Brain (organoid and tissue), 16 donors: ENCODE measurements at places on chromosomes 1 and 21.

DNA sequence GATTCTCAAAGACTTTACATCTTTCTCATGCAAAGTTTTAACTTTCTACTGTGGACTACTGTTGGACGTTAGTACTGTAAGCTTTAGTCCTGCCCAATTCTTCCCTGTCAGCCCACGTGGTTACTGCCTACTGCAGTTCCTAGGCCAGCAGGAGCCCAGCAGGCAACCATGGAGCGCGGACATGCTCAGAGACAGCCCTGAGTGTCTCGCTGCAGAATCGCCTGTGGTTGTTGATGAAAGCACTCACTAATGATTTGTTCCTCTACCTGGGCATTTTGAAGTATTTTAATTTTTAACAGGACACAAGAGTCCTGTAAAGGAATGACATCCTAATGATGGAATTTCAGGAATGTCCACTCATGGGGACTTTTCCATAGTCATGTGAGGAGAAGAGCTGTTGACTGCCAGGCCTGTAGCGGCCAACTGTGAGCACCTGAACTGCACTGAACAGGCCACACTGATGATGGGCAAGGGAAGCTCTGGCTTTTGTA is 44.1 kb downstream of the PGBD5 start:
- no peak for DNase-seq

- peak; percentile 94 for DNase-seq
Measured at GRCh38 chr1:156445789-156446263, 54.7 kb downstream of the MEF2D start.

- DNase-seq: no peak
Measured at GRCh38 chr1:226154593-226154992, 31.9 kb downstream of the ACBD3 start.

DNA sequence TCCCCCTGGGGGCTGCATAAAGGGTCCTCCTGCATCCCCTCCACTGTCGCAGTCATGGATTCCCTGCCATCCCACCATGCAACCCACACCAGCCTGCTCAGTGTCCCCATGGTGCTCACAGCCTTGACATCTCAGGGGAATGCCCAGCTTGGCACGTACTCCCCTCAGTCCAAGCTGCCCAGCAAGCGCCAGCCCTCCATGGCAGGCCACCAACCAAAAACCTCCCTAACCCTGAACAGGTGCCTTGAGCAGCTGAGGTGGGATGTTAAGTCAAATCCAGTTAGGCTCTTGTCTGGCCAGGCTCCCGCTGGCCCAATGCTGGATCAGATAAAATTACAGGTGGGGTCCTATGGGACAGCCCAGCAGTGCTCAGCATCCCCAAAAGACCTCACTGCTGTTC is 341 bp downstream of the VTCN1 start:
- no peak for DNase-seq

DNA sequence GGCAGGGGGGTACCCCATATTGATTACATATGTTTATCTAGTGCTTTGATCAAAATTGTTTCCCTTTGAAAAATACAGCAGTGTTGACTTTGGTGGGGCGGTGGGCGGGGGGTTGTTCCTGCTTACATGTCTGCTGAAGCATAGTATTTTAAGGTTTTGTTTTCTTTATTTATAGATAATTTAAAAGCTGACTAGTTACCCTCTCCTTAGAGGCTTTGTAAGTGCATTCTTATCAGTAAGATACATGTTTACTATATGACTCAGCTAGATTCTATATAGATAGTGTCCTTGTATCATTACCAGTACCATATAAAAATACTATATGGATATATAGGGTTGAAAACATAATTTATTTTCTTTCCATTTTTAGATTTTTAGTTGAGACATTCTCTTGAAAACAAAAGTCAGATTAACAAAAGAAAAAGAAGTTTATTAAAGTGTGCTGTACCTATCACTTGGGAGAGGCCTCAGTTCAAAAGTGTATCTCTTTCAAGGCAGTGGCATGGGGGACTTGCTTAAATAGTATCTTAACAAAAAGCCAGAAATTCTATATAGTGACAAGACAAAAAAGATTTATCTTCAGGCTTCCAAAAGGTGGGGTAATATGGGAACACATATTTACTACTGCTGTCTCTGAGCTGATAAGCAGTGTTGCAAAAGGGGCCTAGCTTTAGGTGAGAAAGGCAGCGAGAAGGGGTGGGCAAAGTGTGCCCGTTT is 79.0 kb downstream of the HS2ST1 start:
- DNase-seq: no peak

- DNase-seq: no peak
Measured at GRCh38 chr1:109849655-109850054, 61.0 kb upstream of the CSF1 start.

DNA sequence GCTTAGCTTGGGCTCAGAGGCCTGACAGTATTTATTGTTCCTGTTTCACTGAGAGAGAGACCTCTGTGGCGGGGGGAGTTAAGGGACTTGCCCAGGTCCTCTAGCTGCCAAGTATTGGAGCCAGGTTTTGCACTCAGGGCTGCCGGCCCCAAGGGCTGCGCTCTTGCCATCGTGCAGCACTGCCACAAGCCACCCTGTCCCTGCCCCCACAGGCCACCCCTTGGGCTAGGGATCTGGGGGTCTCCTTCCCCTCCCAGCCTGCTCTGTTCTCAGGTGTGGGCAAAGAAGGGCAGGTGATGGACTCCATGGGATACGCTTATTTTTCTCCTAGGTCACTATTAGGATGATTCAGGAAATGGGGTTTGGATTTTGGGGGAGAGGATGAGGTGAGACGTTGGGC is 8.7 kb downstream of the KIAA1614 start:
- no peak for DNase-seq

GRCh38 chr1:207946756-207947155 is 35.8 kb upstream of the CD34 start:
- DNase-seq: no peak

DNA sequence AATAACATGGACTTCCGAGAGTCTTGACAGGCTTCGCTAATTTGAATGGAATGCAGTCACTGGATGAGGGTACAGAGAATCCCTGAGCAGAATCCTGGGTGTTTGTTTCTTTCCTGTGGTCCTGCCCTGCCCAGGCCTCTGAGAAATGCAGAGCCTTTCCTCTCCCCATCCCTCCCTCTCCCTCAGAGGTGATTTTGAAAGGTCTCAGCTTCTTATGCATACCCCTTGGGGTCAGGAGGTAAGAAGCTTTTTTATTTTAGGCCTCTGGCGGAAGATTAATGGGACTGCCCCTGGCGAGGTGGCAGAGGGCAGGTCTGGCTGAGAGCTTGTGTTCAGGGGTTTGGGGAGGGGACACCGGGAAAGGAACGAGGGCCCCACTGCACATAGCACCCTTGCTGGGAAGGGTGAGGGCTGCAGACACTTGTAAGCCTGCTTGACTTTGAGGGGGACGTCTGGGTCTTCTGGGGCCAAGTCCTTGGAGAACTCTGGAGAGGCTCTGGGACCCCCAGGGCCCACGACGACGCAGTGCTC is 116.5 kb upstream of the SLC45A1 start:
- no peak for DNase-seq

DNA sequence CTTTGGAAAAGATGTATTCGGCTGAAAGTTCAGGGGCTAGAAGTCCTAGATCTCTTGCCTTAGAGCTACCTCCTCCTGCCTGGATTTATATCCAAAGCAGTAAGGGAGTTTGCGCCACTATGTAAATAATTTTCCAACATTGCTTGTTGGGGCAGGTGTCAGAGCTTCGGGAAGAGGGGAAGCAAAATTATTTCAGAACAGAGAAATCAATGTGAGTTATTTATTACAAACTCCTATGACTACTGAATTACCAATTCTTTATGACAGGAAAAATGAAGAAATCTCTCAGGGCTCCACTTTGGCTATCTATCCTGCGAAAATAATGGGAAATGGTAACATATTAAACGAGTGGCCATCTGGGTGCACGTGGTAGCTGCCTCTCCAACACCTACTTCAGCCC is at the start of gene CRP:
Gene CRP, minus strand, starts transcription at position 61 of the 400 bp plus-strand sequence. CDS start 104 bp downstream, outside the sequence.
- DNase-seq: no peak

DNA sequence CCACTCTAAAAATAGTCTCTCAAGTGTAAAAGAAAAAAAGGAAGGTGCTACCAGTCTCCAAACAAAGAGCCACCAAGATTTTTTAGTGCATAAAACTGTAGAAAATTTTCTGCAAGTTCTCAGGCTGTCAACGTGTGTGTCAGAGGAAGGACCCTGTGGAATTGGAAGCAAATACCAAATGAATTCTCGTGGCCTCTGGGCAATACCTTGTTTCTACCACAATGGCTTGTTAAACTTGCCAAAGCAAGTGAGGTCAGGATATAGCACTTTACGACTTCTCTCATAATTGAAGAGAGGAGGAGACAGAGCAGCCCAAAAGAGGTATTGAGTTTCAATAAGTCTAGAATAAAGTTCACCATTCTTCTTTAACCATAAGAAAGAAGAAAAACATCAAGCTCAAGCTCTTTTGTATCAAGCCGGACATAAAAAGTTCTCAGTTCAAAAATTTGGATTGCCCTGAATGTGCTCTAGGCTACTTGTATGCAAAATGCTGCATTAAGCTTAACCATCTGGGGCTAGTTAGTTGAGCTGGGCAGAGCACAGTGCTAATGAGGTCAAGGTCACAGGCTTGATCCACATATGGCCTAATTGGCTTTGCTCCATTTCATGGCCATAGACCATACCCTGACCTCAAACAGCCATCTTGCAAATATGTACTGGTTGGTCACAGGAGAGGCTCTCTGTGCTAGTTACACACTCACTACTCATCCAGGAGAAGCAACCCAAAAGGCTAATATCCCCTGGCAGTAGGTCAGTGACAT is 60.5 kb downstream of the TBX15 start:
- DNase-seq: no peak

DNA sequence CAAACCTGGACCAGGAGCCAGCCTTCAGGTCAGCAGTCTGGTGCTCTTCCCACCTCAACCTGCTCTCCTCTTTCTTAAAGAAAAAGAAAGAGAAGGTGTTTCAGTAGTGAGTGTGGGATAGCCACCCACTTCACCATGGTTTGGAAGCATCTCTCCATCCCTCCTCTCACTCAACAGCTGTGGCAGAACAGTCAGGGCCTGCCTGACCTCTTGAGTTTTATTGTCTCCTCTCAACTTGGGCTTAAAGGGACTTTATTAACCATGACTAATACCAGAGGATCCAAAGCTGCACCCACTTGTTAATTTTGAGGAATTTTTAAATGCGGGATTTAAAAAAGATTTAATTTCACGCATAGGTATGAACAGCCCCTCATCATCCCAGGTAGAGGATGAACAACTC is 570 bp upstream of the VASH2 start:
- DNase-seq: no peak

GRCh38 chr1:239805851-239806772 is 285.6 kb upstream of the FMN2 start:
- no peak for DNase-seq

DNA sequence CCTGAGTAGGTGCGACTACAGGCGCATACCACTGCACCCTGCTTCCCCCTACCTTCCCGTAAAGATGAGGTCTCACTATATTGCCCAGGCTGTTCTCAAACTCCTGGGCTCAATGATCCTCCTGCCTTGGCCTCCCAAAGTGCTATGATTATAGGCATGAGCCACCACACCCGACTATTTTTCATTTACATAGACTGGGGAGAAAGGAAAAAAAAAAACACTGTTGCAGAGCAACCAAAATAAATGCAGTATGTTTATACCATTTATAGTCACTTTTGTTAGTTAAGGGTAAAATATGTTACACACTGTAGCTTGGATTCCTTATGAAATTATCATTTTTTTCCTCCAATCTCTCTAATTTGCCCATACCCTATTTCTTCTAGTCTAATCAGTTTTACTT is 35.2 kb upstream of the RGS8 start:
- no peak for DNase-seq

GRCh38 chr1:173995475-173995874 is 26.7 kb downstream of the RC3H1 start:
- DNase-seq: no peak

DNA sequence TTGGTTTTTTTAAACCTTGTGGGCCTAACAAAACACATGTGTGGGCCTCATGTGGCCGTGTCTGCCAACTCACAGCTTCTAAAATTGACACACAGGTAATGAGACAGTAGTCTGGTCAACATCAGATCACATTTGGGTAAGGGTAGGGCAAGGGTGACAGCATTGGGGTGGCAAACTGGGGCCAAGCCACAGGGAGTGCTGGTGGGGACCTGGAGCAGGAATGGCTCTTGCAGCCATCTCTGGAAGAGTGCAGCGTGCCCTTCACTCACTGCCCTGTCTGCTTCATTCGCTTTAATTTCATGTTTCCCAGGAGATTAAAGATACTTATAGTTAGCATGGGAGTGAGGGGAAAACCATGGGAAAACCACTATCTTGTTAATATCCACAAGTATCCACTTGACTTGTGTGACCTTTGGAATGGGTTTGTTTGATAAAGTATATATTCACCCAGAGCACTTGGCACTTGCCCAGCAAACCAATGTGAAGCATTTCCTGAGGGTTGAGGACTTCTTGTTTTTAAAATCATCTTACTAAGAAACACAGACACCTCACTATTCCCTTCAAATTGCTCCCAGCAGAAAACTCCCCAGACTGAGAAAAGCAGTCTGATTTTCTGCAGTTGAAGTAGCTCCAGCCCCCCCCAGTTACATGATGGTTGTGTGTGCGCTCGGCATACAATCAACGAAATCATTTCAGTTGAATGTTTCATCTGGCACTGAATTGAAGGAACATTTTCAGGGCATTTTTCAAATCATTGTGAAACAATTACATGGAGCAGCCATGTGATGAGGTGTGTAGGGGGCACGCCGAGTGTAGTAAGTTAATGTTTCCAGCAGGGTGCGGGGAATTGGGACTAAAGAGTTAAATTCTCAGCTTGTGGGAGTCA is 175.7 kb downstream of the VPS13D start:
- no peak for DNase-seq

DNA sequence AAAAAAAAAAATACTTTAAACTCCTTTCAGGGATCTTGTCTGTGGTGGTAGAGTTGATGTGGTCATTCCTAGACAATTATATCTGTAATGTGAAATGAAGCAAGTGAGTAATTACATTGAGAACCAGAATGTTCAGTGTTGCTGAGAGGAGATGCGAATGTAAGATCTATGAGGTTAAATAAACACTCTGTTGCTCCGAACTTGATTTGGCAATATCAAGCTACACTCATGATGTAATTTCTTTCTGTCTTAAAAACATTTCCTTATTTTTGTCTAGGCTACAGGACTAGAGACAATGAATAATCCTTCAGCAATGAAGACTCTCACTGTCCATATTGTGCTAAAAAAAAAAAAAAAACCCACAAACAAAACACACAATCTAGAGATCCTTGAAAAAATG is 63.1 kb upstream of the IGSF5 start:
- DNase-seq: no peak

DNA sequence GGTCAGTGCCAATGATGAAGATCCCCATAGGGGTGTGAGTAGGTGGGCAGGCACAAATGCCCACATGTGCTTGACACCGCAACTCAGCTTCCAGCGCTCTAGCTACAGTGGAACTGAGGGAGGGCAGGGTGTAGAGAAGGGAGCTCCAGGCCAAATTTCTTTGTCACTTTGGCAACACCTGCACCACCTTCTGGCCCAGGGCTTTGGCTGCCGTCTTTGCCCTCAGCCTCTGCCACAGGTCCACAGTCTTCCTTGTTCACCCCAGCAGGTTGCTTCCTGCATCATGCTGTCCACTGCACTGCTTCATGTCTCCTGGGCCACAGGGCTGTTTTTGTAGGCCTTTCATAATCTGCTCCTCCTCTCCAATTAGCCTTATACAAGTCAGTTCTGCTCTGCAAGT is 20.4 kb upstream of the FMOD start:
- DNase-seq: no peak

GRCh38 chr21:32389337-32390015 is 3.3 kb downstream of the URB1 start:
- no peak for DNase-seq
